A172 (cell line): ENCODE measurements at places on chromosomes 2 and 18. TPM values are rescaled to one million over a fixed set of nuclear protein-coding genes. Genes with fewer than 3 reads are reported as not detected.
A peak's percentile ranks its signal among the peaks of the same experiment; 100 is the strongest.

Gene EMX1
- total RNA-seq = 0.34 and 0.50 TPM in 2 replicates

Gene OR6B2
- total RNA-seq = not detected in 2 replicates

- peak; percentile 30 for DNase-seq
These were observed 83.0 kb upstream of the LTBP1 start for GRCh38 chr2:32863803-32864202.

DNA sequence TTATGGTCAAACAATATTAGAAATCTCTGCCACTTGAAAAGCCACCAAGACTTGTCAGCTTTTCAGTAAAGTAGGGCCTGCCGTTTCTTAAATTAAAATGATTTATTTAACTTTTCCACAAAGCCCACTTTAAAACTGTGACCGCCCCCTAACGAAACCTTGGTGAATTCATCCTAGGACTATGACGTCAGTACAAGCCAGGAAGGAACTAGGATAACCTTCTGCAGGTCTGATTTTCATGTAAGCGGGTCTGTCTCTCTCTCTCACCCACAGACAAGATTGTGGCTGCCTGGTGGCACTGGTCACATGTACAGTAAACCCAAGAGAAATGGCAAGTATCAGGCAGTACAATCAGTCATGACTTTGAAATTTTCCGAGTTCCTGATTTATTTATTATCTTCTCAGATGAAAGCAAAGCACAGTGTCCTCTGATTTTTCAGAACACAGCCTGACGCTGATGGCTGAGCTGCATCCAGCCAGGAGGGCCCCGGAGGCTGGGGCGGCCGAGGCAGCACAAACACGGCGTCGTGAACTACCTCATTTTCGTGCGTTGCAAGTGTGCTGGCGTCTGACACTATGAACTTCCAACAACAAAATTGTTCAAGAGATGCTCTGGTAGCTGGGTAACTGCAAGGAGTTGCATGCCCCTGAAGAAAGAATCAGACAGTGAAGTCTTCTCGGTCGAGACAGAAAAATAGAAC lies 18.9 kb downstream of the SALL3 start:
- no peak for DNase-seq
